NCI-H1417 (cell line): ENCODE measurements at places on chromosomes 7 and 10.

DNA sequence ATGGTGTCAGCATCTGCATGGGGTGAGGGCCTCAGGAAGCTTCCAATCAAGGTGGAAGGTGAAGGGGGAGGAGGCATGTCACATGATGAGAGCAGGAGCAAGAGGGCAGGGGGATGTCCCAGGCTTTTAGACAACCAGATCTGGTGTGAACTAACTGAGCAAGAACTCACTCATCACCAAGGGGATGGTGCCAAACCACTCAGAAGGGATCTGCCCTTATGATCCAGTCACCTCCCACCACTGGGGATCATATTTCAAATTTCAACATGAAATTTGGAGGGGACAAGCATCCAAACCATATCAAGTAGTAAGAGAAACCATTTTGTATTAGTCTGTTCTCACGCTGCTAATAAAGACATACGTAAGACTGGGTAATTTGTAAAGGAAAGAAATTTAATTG, 33.6 kb downstream of the THNSL1 start:
- no peak for DNase-seq

GRCh38 chr7:17472939-17473338, 174.5 kb downstream of the AHR start:
- no peak for DNase-seq

- DNase-seq = no peak
Observed at GRCh38 chr10:80491251-80492102, 37.4 kb downstream of the TSPAN14 start.

GRCh38 chr10:124419635-124420034, 912 bp upstream of the OAT start:
- no peak for DNase-seq

- DNase-seq = no peak
Observed at GRCh38 chr10:131418681-131419080, 107.2 kb upstream of the TCERG1L start.

GRCh38 chr7:38186593-38187314, 8.7 kb downstream of the STARD3NL start:
- DNase-seq = no peak

GRCh38 chr7:8515640-8516185, 82.3 kb downstream of the NXPH1 start:
- DNase-seq = no peak

- no peak for DNase-seq
Observed at GRCh38 chr7:156725936-156726335, 85.4 kb downstream of the RNF32 start.
